ENCODE measurements at places on chromosomes 7 and 10.

GRCh38 chr10:56288403-56288802 is 72.7 kb downstream of the ZWINT start:
- DNase-seq: no peak

DNA sequence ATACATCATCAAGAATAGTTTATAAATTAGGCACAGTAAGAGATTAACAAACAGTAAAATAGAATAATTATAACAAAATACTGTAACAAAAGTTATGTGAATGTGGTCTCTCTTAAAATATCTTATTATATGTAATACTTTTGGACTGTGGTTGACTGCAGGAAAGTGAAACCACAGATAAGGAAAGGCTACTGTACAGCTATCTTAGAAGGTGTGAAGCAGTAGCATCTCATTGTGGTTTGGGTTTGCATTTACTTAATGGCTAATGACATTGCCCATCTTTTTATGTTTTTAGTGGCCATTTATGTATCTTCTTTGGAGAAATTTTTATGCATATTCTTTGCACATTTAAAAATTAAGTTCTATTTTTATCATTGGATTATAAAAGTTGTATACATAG is 296.4 kb upstream of the MAGI2 start:
- DNase-seq: no peak

DNA sequence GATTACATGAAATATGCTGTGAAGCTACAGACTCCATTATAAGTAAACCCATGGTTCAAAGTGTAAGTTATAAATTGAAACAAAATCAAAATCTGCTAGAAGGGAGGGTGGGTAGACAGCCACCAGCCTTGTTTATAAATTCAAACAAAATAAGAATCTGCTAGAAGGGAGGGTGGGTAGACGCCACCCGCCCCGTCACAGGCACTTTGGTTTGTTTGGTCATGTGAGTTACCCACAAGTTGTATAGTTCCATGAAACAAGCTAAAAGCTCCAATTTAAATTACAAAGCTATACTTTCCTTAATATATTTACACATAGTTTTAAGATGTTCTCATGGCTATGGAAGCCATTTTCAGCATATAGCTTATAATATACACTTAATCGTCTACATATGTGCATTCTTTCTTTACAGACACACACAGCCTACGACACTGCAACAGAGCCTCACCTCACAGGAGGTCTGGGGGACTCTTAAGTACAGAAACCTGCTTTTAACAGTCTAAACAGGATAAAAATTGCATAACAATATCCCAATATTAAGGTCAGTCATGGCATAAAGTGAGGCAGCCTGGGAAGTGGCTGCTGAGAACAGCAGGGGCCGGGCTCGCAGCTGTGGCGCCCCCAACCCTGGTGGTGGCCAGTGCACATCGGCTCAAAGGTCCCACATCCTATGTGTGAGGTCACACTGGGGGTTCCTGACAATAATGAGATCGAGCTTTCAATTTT is 28.1 kb upstream of the NCAPG2 start:
- no peak for DNase-seq

GRCh38 chr7:96833676-96834453 is 124.2 kb upstream of the SEM1 start:
- no peak for DNase-seq

DNA sequence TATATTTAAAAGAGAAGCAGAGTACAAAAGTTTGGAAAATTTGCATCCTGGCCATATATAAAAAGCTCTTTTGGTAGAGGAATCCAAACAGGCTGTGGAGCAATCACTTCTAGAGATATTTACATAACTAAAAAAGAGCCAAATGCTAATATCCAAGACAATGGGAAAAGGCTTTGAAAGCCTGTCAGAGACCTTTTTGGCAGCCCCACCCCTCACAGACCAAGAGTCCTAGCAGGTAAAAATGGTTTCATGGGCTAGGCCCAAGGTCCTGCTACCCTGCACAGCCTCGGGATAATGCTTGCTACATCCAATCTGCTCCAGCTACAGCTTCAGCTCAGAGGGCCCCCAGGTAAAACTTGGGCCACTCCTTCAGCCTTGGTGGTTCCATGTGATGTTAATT is 430.2 kb upstream of the KCND2 start:
- DNase-seq: no peak

Measured in stimulated activated CD4-positive, alpha-beta T cell treated with anti-CD3 and anti-CD28 coated beads, Interleukin-2, amount 100 ng/mL, for 4 hours (primary cell).